ENCODE measurements at places on chromosomes 5 and 9. TPM values are rescaled to one million over a fixed set of nuclear protein-coding genes. Genes with fewer than 3 reads are reported as not detected.

The AQP3 gene
- 0.40 TPM for polyA plus RNA-seq

The RANBP3L gene
- not detected for polyA plus RNA-seq

The SLF1 gene
- polyA plus RNA-seq, result 1.3 TPM

The ADAMTS13 gene
- polyA plus RNA-seq, result 2.4 TPM

The IFNA17 gene
- not detected for polyA plus RNA-seq

The EIF4E1B gene
- polyA plus RNA-seq, result not detected

The TMEM8B gene
- polyA plus RNA-seq, result 5.6 TPM

The LCN15 gene
- polyA plus RNA-seq, result not detected

The RICTOR gene
- polyA plus RNA-seq, result 11.9 TPM

The MSMP gene
- polyA plus RNA-seq, result not detected

The MOB3B gene
- 0.05 TPM for polyA plus RNA-seq

The CCDC171 gene
- 0.39 TPM for polyA plus RNA-seq

The BTNL8 gene
- not detected for polyA plus RNA-seq

The GPR150 gene
- polyA plus RNA-seq, result 0.25 TPM

The SPATA31D4 gene
- not detected for polyA plus RNA-seq

The INSL6 gene
- not detected for polyA plus RNA-seq

The CENPH gene
- polyA plus RNA-seq, result 6.0 TPM

The PROB1 gene
- polyA plus RNA-seq, result 0.23 TPM

The FRMPD1 gene
- polyA plus RNA-seq, result not detected

The ADRA1B gene
- 2.1 TPM for polyA plus RNA-seq

The DBH gene
- not detected for polyA plus RNA-seq

The SLIT3 gene
- 26.8 TPM for polyA plus RNA-seq

The FABP6 gene
- not detected for polyA plus RNA-seq

The MAN2A1 gene
- polyA plus RNA-seq, result 18.4 TPM

The FOXD4L4 gene
- not detected for polyA plus RNA-seq

The C7 gene
- polyA plus RNA-seq, result 0.31 TPM

The EGFL7 gene
- polyA plus RNA-seq, result 13.8 TPM

The MIER3 gene
- polyA plus RNA-seq, result 8.4 TPM

The PIP5K1B gene
- 0.05 TPM for polyA plus RNA-seq

The SCGB3A2 gene
- polyA plus RNA-seq, result not detected

The COL15A1 gene
- 74.5 TPM for polyA plus RNA-seq

The SIT1 gene
- not detected for polyA plus RNA-seq

The SPINK1 gene
- not detected for polyA plus RNA-seq

The RNF20 gene
- 18.0 TPM for polyA plus RNA-seq

The MEIKIN gene
- not detected for polyA plus RNA-seq

The HSPB3 gene
- polyA plus RNA-seq, result 14.4 TPM

The IL7R gene
- polyA plus RNA-seq, result 65.9 TPM

The CARD19 gene
- polyA plus RNA-seq, result 56.0 TPM

The PCDHAC2 gene
- polyA plus RNA-seq, result not detected

The ZNF454 gene
- polyA plus RNA-seq, result 0.21 TPM

The LIFR gene
- polyA plus RNA-seq, result 6.8 TPM

The ISCA1 gene
- 34.5 TPM for polyA plus RNA-seq

Data from BJ (cell line).